Thyroid gland (tissue), 4 donors: ENCODE measurements at places on chromosomes 11 and 22. TPM values are rescaled to one million over a fixed set of nuclear protein-coding genes. Genes with fewer than 3 reads are reported as not detected.

The OLFML1 gene
- 3.4 TPM for total RNA-seq

- no peak overlapping the region for H3K4me3 ChIP-seq
- peaks cover 5% of the 10 kb centered on the region for H3K4me1 ChIP-seq
- H3K36me3 ChIP-seq = no peaks in the 10 kb centered on the region
- no peak overlapping the region for H3K27ac ChIP-seq
- no peaks in the 10 kb centered on the region for H3K27me3 ChIP-seq
These were observed 2.7 kb upstream of the MYRF start for GRCh38 chr11:61749591-61750217.

- H3K27me3 ChIP-seq = no peaks in the 10 kb centered on the region
- no peaks in the 10 kb centered on the region for H3K4me1 ChIP-seq
- DNase-seq = no peak
- H3K4me3 ChIP-seq = no peak overlapping the region
- H3K27ac ChIP-seq = no peak overlapping the region
These were observed 98.2 kb upstream of the CHORDC1 start for GRCh38 chr11:90321018-90321417.

DNA sequence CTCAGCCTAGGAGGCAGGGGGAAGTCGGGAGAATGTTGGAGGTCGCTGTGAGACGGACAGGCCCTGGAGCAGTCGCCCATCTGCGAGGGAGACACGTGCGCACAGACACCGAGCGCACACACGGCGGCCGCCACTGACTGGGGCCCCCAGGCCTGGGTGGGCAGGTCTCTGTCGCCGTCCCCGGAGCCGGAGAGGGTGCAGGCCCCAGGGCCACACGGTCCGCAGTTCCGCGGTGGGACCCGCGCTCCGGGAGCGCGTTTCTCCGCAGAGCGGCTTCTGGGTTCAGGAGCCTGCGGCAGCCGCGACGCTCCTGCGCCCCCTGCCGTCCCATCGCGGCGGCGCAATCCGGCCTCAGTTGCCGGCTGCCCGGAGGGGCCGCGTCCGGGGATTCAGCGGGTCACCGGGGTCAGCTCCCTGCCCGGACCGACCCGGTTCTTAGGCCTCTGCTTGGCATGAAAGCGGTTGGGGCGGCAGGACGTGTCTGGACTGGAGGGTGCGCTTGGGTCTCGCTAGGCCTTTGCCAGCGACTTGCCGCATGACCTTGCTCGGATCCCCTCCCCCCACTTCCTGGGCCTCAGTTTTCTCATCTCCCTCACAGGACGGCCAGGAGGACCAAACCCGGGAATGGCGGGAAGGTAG, 31.2 kb downstream of the PDE2A start:
- no peaks in the 10 kb centered on the region for H3K27me3 ChIP-seq
- no peak overlapping the region for H3K27ac ChIP-seq
- H3K36me3 ChIP-seq = no peaks in the 10 kb centered on the region

GRCh38 chr22:43750751-43751150, 61.4 kb downstream of the EFCAB6 start:
- no peaks in the 10 kb centered on the region for H3K36me3 ChIP-seq
- DNase-seq = peak; percentile 24
- no peak overlapping the region for H3K4me3 ChIP-seq
- no peak overlapping the region for H3K27ac ChIP-seq
- H3K4me1 ChIP-seq = peaks cover 7% of the 10 kb centered on the region
- no peaks in the 10 kb centered on the region for H3K27me3 ChIP-seq

The POLA2 gene
- 7.6 TPM for total RNA-seq

DNA sequence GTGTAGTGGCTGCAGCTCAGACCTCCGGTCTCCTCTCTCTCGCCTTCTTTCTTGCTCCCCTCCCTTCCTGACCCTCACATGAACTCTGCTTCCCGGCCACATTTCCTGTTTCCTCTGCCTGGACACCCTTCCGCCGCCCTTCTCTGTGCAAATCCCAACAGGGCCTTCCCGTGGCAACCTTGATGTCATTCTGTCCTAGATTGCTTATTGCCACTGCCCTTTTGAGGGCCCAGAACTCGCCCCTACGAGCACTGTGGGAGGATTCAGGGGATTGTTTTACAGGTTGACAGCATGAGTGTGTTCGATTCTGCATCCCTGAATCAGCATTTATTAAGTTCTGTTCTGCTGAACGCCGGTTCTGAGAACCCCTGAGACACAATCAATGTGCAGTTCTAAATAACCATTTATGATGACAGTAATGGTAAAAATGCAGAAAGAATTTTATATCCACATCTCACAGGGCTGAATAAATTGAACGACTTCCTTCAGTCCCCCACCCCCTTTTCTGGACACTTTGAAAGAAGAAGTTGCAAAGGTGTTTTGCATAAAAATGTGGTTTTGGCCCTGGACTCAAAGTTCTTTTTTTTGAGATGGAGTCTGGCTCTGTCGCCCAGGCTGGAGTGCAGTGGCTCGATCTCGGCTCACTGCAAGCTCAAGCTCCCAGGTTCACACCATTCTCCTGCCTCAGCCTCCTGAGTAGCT, 6.4 kb downstream of the BATF2 start:
- no peaks in the 10 kb centered on the region for H3K36me3 ChIP-seq
- H3K27ac ChIP-seq = peak overlapping the region; percentile 43
- H3K4me3 ChIP-seq = no peak overlapping the region
- peak; percentile 6 for DNase-seq
- H3K4me1 ChIP-seq = peaks cover 11% of the 10 kb centered on the region
- H3K27me3 ChIP-seq = no peaks in the 10 kb centered on the region

- DNase-seq = no peak
- no peaks in the 10 kb centered on the region for H3K4me1 ChIP-seq
- H3K4me3 ChIP-seq = no peak overlapping the region
- H3K27me3 ChIP-seq = peaks cover 18% of the 10 kb centered on the region
- no peak overlapping the region for H3K27ac ChIP-seq
- H3K36me3 ChIP-seq = no peaks in the 10 kb centered on the region
These were observed 4.6 kb upstream of the IL17REL start for GRCh38 chr22:50016988-50017700.
